ENCODE measurements at places on chromosomes 6 and 20. TPM values are rescaled to one million over a fixed set of nuclear protein-coding genes. Genes with fewer than 3 reads are reported as not detected.

DYNLRB1 gene
- 281 TPM for total RNA-seq

EYS gene
- total RNA-seq = 0.32 TPM

RIMS1 gene
- total RNA-seq = 116 TPM

DYNLT2 gene
- 3.6 TPM for total RNA-seq

- no peak for DNase-seq
Observed at GRCh38 chr20:62921119-62921687, 5.1 kb downstream of the DIDO1 start.

GRCh38 chr20:56460459-56460858 lies 8.0 kb upstream of the RTF2 start:
- DNase-seq = no peak

- DNase-seq = peak; percentile 89
Observed at GRCh38 chr20:57381596-57382503, 9.3 kb upstream of the RBM38 start.

DNA sequence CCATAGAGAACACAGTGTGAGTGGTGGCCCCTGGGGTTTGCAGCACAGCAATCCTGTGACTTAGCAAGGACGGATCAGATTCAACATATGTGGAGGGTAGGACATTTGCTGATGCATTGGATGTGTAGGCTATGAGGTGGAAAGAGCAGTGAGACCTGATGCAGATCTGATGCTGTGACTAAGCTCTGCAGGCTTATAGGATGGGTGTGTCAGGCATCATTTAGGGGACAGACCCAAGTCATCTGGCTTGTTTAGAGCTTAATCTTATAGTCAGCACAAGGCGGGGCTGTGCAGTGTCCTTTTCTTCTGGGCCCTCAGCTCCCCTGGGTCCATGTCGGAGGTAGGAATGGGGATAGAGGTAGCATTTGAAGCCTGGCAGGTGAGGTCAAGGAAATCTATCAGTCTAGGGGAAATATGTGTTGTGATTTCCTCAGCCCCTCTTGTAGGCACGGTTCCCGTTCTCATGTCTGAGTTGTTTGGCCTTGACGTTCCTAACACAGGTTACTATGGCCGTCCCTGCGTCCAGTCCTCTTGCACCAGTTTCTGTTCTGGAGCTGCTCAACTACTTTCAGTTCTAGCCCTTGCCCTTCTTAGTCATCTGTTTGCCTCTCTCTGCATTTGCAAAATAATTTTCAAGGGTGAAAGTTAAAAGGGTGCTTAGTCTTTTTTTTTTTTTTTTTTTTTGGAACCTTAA lies 15.6 kb upstream of the MAPRE1 start:
- no peak for DNase-seq
